Stimulated activated naive B cell treated with anti-CD40 and anti-IgM and Interleukin-4, amounts not matched to agents 10 μg/mL and 1 μg/mL and 100 μg/mL, for 72 hours (primary cell): ENCODE measurements at places on chromosomes 3 and 15.

GRCh38 chr15:98358971-98359370, 289.4 kb upstream of the IGF1R start:
- no peaks in the 10 kb centered on the region for H3K4me1 ChIP-seq
- H3K4me3 ChIP-seq: no peak overlapping the region
- H3K27ac ChIP-seq: no peak overlapping the region
- H3K36me3 ChIP-seq: no peaks in the 10 kb centered on the region
- DNase-seq: no peak

GRCh38 chr3:46496746-46497555, 825 bp upstream of the RTP3 start:
- H3K36me3 ChIP-seq: no peaks in the 10 kb centered on the region
- peaks cover 9% of the 10 kb centered on the region for H3K27me3 ChIP-seq
- H3K4me1 ChIP-seq: peaks cover 24% of the 10 kb centered on the region
- DNase-seq: no peak
- H3K27ac ChIP-seq: no peak overlapping the region

- no peaks in the 10 kb centered on the region for H3K27me3 ChIP-seq
- no peak overlapping the region for H3K27ac ChIP-seq
- no peak for DNase-seq
- no peak overlapping the region for H3K4me3 ChIP-seq
- no peaks in the 10 kb centered on the region for H3K4me1 ChIP-seq
Measured at GRCh38 chr15:45670091-45670490, 35.3 kb downstream of the SQOR start.

GRCh38 chr3:57778494-57778893, 22.4 kb downstream of the SLMAP start:
- no peaks in the 10 kb centered on the region for H3K27me3 ChIP-seq
- DNase-seq: no peak
- H3K27ac ChIP-seq: no peak overlapping the region
- H3K36me3 ChIP-seq: peaks cover 13% of the 10 kb centered on the region

GRCh38 chr3:133371676-133372075, 28.2 kb upstream of the BFSP2 start:
- DNase-seq: no peak
- no peak overlapping the region for H3K4me3 ChIP-seq
- no peaks in the 10 kb centered on the region for H3K36me3 ChIP-seq
- no peaks in the 10 kb centered on the region for H3K4me1 ChIP-seq
- peaks cover 14% of the 10 kb centered on the region for H3K27me3 ChIP-seq
- no peak overlapping the region for H3K27ac ChIP-seq

DNA sequence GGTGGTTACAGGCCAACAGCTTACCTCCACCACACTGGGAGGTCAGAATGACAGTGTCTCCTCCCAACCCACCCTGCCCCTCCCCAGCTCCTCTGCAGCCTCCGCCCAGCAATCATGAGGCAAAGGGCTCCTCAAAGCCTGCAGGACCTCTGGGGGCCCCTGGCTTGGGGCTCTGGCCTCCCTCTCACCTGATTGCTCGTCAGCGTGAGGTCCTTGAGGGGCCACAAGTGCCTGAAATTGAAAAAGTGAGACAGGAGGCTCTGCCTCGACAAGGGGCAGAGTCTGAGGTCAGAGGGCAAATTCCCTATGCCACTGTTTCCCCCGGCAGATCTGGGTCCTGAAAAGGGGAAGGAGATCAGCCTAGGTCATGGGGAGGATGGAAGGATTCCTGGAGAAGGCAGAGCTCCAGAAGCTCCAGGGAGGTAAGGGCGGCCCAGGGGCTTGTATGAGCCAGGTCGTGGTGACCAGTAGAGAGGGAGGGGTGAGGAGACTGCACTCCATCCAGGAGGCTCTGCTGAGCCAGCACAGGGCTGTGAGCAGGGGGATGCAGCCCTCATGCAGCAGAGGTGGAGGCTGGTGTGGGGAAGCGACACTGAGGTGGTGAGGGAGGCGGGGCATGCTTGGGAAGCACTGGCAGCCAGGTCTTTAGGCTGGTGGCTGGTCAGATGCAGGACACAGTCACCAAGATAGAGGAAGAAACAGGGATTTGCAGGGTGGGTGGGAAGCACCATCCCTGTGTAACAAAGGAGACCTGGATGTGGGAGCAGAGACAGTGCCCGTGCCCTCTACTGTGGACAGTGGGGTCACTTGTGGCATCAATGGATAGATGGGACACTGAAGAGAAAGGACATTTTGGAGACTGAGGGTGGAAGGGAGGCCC, 20.1 kb downstream of the ALS2CL start:
- no peak overlapping the region for H3K27ac ChIP-seq
- peaks cover 6% of the 10 kb centered on the region for H3K27me3 ChIP-seq
- H3K4me1 ChIP-seq: no peaks in the 10 kb centered on the region
- DNase-seq: no peak
- no peak overlapping the region for H3K4me3 ChIP-seq

DNA sequence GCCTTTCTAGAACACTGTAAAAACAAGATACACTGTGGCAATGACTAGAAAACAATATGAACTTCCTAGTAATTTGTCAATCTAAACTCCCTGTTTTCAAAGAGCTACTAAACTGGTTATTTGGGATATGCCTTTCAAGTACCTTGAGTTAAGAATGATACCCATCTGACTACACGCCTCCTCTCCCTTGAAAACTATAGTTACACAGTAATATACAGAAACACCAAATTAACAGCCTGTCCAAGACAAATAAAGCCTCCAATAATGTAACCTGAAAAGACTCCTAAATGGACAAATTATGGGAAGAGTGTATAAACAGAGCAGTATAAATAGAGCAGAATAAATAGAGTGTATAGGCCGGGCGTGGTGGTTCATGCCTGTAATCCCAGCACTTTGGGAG, 70.1 kb downstream of the SMARCC1 start:
- H3K27me3 ChIP-seq: no peaks in the 10 kb centered on the region
- peaks cover 46% of the 10 kb centered on the region for H3K36me3 ChIP-seq
- H3K27ac ChIP-seq: no peak overlapping the region
- no peak overlapping the region for H3K4me3 ChIP-seq
- no peak for DNase-seq
- H3K4me1 ChIP-seq: peaks cover 2% of the 10 kb centered on the region

- H3K27ac ChIP-seq: peak overlapping the region; percentile 98
- no peaks in the 10 kb centered on the region for H3K36me3 ChIP-seq
- peak; percentile 78 for DNase-seq
- H3K4me3 ChIP-seq: peak overlapping the region; percentile 78
- no peaks in the 10 kb centered on the region for H3K27me3 ChIP-seq
- H3K4me1 ChIP-seq: peaks cover 83% of the 10 kb centered on the region
Measured at GRCh38 chr3:40971191-40972168, 227.8 kb upstream of the CTNNB1 start.

DNA sequence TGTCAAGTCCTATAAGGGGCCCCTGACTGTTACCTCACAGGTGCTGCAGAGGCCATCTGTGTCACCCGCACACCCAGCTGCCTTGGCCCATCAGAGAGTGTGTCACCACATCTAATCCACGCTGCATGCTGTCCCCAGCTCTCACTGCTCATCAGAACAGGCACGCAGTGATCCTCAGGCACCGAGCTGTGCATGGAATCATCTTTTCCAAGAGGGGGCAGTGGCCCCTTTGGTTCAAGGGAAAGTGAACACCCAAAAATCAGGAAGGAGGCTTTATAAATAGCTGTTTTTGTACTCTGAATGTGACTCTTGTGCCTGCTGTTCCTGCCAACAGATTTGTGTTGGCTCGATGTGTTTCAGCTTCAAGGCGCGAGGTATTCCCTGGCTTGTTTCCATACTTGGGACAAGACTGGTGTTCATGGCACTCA, 110.3 kb upstream of the ETV5 start:
- no peak overlapping the region for H3K4me3 ChIP-seq
- peaks cover 17% of the 10 kb centered on the region for H3K4me1 ChIP-seq
- no peaks in the 10 kb centered on the region for H3K36me3 ChIP-seq
